Astrocyte (in vitro differentiated cells and primary cell): ENCODE measurements at places on chromosomes 5 and 9.

DNA sequence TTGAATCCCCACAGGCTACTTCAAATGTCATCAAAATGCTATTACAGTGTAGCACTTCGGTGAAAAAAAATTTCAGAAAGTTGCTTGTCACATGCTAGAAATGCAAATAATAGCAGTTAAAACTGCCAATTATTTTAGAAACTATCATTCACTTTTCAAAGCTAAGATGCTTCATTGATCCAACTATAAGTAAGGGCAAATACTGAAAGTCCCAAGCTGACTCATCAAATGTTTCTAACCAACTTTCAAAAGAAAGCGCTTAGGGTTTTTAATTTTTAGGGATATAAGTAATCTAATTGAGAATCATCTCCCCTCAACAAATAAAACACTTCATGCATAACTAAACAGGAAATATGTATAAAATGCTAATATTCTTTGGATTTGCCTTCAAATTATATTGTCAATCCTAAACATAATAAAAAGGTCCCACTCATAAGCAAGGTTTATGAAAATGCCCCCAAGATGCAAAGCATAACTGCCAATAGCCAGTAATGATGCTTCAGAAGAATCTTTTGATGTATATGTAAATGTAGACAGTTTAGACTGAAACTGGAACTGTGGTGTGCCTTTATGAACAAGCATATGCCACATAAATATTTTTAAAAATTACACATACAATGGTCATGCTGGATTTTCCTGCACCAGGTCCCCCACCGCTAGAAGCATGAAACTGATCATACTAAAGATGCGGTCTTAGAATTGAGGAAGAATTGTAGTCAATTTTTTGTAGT lies 12.2 kb downstream of the ACTL7A start:
- H3K27ac ChIP-seq = no peak overlapping the region
- no peak overlapping the region for H3K4me3 ChIP-seq
- no peak for DNase-seq
- H3K27me3 ChIP-seq = no peaks in the 10 kb centered on the region
- H3K36me3 ChIP-seq = peaks cover 38% of the 10 kb centered on the region

DNA sequence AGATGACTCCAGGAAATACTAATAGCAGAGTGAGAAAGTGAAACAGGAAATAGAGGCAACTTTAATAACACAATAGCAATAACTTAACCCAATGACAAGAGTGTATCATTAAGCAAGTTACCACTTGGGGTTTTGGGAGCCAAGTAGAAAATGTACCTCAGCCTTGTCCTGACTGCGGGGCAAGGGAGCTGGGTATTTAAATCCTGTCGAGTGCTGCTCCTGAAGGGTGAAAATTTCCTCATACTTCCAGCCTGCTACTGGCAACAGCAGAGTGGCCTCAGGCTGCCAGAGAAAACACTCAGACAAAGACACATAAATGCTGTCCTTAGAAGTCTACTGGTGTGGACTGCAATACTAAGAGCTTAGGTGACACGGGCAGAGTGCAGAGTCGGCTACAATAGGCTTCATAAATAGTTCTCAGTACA lies 112.5 kb upstream of the EMB start:
- no peak overlapping the region for H3K4me3 ChIP-seq
- no peaks in the 10 kb centered on the region for H3K27me3 ChIP-seq
- H3K4me1 ChIP-seq = no peaks in the 10 kb centered on the region
- no peaks in the 10 kb centered on the region for H3K36me3 ChIP-seq
- no peak for DNase-seq

DNA sequence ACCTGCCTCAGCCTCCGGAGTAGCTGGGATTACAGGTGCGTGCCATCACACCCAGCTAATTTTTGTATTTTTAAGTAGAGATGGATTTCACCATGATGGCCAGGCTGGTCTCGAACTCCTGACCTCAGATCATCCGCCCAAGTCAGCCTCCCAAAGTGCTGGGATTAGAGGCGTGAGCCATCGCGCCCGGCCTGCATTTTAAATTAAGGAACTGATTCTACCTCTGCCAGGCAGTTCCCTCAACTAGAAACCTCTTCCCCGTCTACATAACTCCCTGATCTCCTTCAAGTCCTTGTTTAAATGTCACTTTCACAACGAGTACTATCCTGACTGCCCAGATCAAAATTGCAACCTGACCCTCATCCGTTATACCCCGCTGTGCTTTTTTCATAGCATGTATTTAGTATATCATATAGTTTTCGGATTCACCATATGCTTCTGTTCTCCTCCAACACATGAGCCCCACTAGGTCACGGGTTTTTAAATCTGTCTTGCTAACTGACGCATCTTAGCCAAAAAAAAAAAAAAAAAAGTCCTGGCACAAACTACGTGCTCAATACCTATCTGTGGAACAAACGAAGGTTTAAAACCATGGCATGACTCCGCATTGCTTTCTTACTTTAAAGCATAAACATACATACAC lies 858 bp upstream of the SOWAHA start:
- H3K27me3 ChIP-seq = peaks cover 20% of the 10 kb centered on the region
- no peak overlapping the region for H3K27ac ChIP-seq
- H3K36me3 ChIP-seq = no peaks in the 10 kb centered on the region
- H3K4me3 ChIP-seq = no peak overlapping the region
- peaks cover 6% of the 10 kb centered on the region for H3K4me1 ChIP-seq
- DNase-seq = no peak

- no peak for DNase-seq
- H3K27ac ChIP-seq = no peak overlapping the region
- H3K27me3 ChIP-seq = no peaks in the 10 kb centered on the region
- H3K36me3 ChIP-seq = no peaks in the 10 kb centered on the region
- no peak overlapping the region for H3K4me3 ChIP-seq
Measured at GRCh38 chr9:125987420-125987819, 240.2 kb downstream of the PBX3 start.

DNA sequence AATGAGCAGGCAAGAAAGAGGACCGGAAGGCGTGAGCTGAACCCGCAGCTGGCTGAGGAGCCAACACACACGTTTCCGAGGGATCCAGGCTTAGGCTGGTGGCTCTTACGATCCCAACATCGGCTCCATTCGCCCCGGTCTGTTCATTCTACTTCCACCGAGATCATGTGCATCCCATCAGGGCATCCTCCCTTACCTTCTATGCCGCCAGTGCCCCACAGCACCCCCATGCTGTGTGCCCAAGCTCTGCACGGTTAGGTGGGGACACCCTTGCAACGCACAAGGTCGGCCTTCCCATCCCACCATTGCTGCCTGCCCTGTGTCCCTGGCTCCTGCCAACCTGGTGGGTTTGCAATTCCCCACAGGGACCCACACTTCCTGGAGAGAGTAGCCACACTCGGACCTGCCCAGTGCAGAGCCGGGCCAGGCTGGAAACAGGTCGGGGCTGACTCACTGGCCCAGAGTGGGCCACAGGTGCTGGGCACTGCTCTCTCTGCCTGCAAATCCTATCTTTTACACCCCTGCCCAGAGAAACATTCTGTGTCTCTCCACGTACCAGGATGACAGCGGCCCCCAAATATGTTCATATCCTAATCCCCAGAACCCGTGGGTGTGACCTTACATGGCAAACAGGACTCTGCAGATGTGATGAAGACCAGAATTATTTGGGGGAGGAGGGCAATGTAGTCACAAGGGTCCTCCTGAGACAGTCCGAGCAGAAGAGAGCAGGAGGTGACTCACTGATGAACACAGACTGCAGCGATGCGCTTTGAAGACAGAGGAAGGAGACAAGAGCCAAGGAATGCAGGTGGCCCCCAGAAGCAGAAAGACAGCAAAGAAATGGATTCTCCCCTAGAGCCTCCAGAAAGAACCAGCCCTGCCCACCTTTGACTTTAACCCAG lies 182.2 kb downstream of the AUH start:
- no peak overlapping the region for H3K27ac ChIP-seq
- peaks cover 22% of the 10 kb centered on the region for H3K4me1 ChIP-seq
- no peak overlapping the region for H3K4me3 ChIP-seq
- H3K36me3 ChIP-seq = no peaks in the 10 kb centered on the region
- H3K27me3 ChIP-seq = no peaks in the 10 kb centered on the region

DNA sequence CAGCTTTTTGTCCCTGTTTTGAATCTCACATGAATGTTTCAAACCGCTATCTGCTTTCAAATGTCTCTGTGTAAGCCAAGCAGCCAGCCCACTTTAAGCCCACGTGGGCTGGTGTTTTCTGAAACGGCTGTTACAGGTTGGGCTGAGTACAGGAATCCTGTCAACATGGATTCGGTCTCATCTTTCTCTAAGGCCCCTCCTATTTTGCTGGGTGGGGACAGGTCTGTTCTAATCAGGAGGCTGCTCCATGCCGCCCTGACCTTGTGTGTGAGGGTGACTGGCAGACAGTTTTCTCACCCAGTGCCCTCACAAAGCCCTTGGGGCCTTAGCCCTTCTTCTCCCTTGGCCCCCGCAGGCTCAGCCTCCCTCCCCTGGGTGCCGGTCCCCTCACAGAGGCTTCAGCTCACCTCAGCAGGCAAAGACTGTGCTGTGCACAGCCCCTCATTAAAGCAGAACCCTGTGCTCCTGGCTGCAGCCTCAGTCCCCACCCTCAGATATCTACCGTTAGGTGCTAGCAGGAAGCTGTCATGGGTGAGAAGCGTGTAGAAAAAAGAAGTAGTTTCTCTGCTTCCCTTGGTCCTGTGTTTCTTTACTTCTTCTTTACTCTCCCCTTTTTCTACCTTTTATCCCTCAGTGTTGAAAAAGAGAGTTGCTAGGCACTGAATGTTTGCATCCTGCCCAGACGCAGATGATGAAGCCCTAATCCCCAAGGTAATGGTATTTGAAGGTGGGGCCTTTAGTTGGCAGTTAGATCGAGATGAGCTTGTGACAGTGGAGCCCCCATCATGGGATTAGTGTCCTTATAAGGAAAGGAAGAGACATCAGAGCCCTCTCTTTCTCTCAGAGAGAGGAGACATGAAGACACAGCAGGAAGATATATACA lies 205.7 kb downstream of the ADAMTS12 start:
- peaks cover 16% of the 10 kb centered on the region for H3K36me3 ChIP-seq
- no peaks in the 10 kb centered on the region for H3K27me3 ChIP-seq
- DNase-seq = no peak
- no peak overlapping the region for H3K27ac ChIP-seq
- no peak overlapping the region for H3K4me3 ChIP-seq

GRCh38 chr5:126462239-126463014 lies 39.2 kb downstream of the GRAMD2B start:
- no peak overlapping the region for H3K27ac ChIP-seq
- no peak overlapping the region for H3K4me3 ChIP-seq
- H3K27me3 ChIP-seq = no peaks in the 10 kb centered on the region
- H3K36me3 ChIP-seq = peaks cover 4% of the 10 kb centered on the region
- no peaks in the 10 kb centered on the region for H3K4me1 ChIP-seq

- no peak for DNase-seq
- H3K4me1 ChIP-seq = no peaks in the 10 kb centered on the region
- no peak overlapping the region for H3K4me3 ChIP-seq
- no peaks in the 10 kb centered on the region for H3K27me3 ChIP-seq
- H3K36me3 ChIP-seq = no peaks in the 10 kb centered on the region
- no peak overlapping the region for H3K27ac ChIP-seq
Measured at GRCh38 chr5:83312663-83313062, 158.9 kb upstream of the VCAN start.

- H3K27me3 ChIP-seq = no peaks in the 10 kb centered on the region
- no peak for DNase-seq
- no peaks in the 10 kb centered on the region for H3K36me3 ChIP-seq
- no peak overlapping the region for H3K27ac ChIP-seq
Measured at GRCh38 chr9:137630679-137631078, 11.9 kb downstream of the EHMT1 start.

- no peak overlapping the region for H3K27ac ChIP-seq
- H3K4me1 ChIP-seq = peaks cover 7% of the 10 kb centered on the region
Measured at GRCh38 chr5:154473581-154474283, 4.3 kb downstream of the HAND1 start.

- DNase-seq = no peak
- no peaks in the 10 kb centered on the region for H3K4me1 ChIP-seq
- H3K27ac ChIP-seq = no peak overlapping the region
- no peaks in the 10 kb centered on the region for H3K36me3 ChIP-seq
Measured at GRCh38 chr9:15191378-15191777, 115.6 kb downstream of the TTC39B start.

DNA sequence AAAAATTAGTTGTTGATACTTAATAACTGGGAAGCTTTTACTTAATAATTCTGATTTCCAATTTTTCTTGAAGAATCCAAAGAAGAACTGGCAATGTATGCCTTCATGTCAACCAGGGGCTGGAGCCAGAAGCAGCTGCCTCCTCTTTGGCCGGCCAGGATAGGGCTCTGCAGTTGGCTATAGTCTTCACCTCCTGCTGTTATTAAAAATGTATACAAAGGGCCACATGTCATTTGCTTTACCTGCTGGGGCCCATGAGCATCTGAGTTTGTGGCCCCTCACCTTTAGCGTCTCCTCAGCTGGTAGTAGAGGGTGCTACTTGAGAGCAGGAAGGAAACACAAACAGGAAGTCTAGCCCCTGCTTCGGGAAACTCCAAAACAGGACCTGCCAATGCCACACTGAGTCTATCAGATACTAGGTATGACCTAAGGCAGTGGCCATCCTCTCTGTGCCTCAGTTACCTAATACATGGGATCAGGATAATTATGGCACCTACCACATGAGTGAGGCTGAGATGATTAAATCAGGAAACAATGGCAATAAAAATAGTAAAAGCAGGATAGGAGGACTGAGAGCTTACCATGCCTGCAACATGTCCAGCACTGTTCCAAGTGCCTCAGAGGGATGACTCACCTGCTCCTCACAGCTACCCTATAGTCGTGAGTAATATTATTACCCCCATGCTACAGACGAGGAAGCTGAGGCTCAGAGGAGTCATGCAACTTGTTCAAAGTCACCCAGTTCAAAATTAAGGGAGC lies 21.3 kb downstream of the CCDC69 start:
- peaks cover 5% of the 10 kb centered on the region for H3K27me3 ChIP-seq
- peak; percentile 62 for DNase-seq
- peaks cover 5% of the 10 kb centered on the region for H3K4me1 ChIP-seq
- no peak overlapping the region for H3K27ac ChIP-seq
- H3K36me3 ChIP-seq = no peaks in the 10 kb centered on the region

GRCh38 chr9:129028192-129028966 lies at the start of gene SH3GLB2:
TSS of gene SH3GLB2 (minus strand) at chr9:129028331. CDS start at chr9:129028154, 177 bp downstream.
- DNase-seq = peak; percentile 76
- peak within 1 kb of the TSS; percentile 12 for H3K27ac ChIP-seq
- no peaks in the 10 kb centered on the region for H3K36me3 ChIP-seq
- H3K27me3 ChIP-seq = no peaks in the 10 kb centered on the region
- H3K4me3 ChIP-seq = peak within 1 kb of the TSS; percentile 69

DNA sequence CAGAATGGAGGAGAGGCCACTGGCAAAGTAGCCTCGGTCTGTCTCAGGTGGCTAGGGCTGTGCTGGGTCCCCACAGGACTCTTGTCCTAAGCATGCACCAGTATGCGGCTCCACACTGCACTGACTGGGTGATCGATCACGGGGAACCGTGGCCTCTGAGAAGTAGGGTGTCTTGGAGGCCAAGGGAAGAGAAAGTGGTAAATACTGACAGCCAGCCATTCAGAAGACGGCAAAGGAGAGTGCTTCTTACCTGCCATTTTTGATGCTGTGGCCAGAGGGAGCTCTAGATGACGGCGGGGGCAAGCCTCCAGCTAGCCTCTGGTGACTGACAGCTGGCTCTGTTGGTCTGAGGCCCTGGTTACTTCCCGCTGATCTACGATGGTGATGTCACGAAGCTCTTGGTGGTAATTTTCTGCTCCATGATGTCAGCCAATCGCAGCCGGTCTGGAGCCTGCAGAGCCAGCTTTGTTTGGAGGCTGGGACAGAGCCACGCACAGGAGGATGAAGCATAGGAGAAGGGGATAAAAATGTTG lies 40.4 kb upstream of the GADD45G start:
- H3K36me3 ChIP-seq = no peaks in the 10 kb centered on the region
- no peak overlapping the region for H3K27ac ChIP-seq
- no peak overlapping the region for H3K4me3 ChIP-seq
